Naive B cell (primary cell): ENCODE measurements at places on chromosomes 7 and 10. TPM values are rescaled to one million over a fixed set of nuclear protein-coding genes. Genes with fewer than 3 reads are reported as not detected.

The CTAGE15 gene
- polyA plus RNA-seq: not detected

The SGMS1 gene
- polyA plus RNA-seq: 14.9 TPM

The KCNH2 gene
- polyA plus RNA-seq: 0.17 TPM

The GIMAP7 gene
- 3.2 TPM for polyA plus RNA-seq

The HOXA5 gene
- polyA plus RNA-seq: not detected

The JCAD gene
- 1.6 TPM for polyA plus RNA-seq
